Amygdala (tissue), 56 donors: ENCODE measurements at places on chromosomes 1 and 21.

DNA sequence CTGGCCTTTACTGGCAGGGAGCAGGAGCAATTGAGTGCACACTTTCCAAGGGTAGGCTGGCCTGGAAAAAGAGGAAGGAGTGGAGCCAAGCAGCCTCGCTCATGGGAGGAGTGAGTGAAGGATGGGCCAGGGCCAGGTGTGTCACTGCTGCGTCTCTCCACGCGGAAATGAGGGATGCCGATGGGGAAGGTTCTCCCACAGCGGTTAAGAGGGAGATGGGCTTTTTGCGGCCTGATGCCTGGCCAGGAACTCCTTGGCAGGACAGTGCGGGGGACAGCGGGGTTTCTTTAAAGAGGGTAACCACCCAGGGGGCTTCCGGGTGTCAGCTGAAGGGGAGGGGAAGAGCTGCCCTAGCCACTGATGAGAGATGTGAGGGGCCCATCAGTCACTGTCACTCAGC, 82.4 kb downstream of the PTPRU start:
- no peak for DNase-seq

- DNase-seq = no peak
Measured at GRCh38 chr1:166383635-166384346, 217.0 kb upstream of the FAM78B start.

- DNase-seq = no peak
Measured at GRCh38 chr1:232438476-232438875, 191.5 kb downstream of the SIPA1L2 start.

GRCh38 chr1:24007079-24007478, 27.0 kb upstream of the SRSF10 start:
- DNase-seq = no peak

- DNase-seq = no peak
Measured at GRCh38 chr1:154736841-154737240, 128.9 kb upstream of the ADAR start.

DNA sequence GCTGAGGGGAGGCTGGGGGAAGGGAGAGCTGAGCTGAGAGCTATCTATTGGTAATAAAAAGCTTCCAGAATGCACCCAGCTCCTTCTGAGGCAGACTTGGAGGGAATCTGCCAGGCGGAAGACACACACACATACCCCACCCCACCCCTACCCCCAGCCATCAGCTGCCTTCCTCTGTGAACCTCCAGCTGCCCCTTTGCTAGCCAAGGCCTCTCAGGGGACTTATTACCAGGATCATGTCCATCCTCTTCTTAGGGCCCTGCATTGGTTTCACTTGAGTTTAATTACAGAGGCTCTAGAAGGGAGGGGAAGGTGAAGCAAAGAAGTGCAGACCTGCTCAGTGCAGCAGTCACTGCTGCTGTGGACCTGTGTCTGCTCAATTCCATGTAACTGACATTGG, 156.4 kb downstream of the OMA1 start:
- DNase-seq = no peak

GRCh38 chr1:109821831-109822745, 58.4 kb upstream of the EPS8L3 start:
- DNase-seq = no peak

DNA sequence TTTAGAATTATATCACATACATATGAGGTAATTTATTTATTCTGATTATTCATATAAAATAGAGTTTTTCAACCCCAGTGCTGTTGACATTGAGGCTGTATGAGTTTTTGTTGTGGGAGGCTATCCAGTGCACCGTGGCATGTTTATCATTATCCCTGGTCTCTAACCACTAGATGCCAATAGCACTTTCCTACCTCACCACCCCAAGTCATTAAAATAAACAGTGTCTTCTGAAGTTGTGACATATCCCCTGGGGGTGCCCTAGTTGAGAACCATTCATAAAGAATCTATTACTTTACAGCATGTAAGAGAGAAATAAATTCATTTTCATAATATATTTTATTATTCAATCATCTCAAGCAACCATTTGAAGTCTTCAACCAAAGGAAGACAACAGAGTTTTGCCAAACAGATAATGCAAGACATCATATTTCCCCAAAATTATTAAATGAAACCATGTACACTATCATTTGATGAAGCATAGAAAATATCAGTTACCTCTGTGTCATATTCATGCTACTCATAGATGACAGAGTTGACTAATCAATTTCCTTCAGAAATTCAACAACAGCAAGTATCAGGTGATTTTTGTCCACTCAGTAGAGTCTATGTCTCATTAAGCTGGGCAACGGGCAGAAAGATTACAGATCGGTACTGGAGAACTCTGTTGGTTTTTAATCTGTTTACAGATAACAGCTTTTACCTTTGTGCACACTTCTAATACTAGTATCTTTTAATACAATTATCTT, 39.5 kb upstream of the RGS1 start:
- DNase-seq = no peak

GRCh38 chr1:106747791-106748190, 308.7 kb upstream of the PRMT6 start:
- DNase-seq = no peak
